NT2/D1 (cell line): ENCODE measurements at places on chromosomes 6 and 20.

GRCh38 chr6:168541307-168541706 is 100.3 kb downstream of the SMOC2 start:
- DNase-seq: no peak

GRCh38 chr6:78502386-78502887 is 364.9 kb upstream of the IRAK1BP1 start:
- no peak for DNase-seq

DNA sequence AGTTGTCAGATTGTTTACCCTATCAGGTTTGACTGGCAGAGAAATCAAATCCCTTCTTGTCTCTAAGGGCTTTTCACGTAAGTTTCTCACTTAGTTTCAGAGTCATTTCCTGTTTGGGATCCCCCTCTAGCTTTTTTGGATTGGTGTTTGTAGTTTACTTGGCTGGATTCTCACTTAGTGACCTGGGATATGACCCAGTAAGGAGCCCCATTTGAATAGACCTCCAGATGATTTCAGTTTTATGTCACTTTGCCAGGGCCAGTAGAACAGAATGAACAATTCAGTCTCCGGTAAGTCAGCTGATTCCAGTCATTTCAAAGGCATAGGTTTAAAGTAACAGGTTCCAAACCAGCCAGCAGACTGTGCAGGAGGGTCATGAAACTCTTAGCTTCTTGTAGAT is 8.2 kb downstream of the FAM135A start:
- DNase-seq: no peak

DNA sequence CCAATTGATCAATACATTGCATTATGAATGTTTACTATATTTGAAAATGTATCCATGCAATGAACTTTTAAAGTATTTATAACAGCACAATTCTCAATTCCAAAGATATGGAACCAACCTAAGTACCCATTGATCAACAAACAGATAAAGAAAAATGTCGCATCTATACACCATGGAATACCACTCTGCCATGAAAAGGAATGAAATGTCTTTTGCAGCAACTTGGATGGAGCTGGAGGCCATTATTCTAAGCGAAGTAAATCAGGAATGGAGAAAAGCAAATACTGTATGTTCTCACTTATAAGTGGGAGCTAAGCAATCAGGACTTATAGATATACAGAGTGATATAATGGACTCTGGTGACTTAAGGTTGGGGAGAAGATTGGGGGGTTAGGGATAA is 22.9 kb downstream of the SRPK1 start:
- no peak for DNase-seq

DNA sequence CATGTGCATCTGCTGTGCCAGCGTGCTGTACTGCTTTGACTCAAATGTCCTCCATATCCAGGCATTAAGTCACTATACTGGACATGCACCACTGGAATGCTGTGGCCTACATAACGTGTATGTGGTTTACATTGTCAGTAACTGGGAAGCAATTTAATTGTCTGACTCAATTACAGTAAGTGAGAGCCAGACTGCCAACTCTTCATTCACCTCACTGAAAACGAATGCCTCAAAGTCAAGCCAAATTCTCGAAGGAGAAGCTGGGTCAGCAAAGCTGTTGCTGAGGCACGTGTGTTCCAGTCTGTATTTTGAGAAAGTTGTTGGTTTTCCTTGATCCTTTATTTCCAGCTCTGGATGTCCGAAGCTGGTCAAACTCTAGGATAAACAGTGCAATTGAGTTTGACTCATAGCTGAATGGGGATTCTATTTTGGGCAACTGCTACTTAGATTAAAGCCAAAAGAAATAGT is 534.3 kb downstream of the COL12A1 start:
- DNase-seq: no peak

DNA sequence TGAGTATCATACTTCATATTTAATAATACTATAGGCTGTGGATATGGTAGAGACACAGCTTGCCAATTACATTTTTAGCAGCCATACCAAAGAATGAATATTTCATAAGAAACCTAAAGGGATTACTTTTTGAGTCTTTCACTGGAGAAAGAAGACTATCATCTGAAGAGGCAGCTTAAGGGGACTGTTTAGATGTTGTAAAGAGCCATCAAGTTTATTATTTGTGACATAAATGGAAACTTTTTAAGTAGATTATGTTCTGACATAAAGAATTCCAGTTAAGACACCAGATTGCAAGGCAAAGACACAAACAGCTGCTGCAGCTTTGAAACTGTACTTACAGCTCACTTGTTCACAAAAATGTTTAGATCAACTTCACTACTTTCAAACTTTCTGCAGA is 429.4 kb downstream of the TFAP2A start:
- DNase-seq: no peak

- no peak for DNase-seq
Measured at GRCh38 chr6:44178424-44179071, 19.9 kb downstream of the CAPN11 start.

DNA sequence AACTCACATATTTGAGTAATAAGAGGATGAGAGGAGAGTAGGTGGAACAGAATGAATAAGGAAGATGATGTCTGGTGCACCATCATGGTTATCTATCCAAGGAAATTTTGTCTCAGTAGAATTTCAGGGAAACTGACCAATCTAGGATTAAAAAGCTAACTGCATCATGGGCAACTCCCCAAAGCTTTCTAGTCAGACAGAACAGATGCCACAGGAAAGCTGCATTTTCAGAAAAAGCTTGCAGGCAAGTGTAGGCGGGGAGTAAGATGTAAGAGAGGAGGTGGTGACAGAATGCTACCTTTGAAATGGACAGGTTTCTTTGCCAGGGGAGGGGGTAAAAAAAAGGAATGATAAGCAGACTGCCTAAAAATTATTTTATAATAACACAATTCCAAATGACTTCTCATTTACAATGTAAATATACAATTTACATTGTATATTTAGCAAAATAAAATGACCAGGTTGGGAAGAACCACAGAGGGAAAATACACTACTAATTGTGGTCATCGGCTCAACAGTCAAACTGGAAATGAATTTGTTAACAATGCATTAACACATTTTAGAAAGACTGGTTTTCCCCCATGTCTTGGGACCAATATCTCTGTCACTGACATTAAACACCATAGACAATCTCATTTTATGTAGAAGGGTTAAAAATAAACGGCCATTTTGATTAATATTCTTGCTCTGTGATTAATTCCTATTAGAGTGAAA is 15.1 kb downstream of the NHSL1 start:
- no peak for DNase-seq

DNA sequence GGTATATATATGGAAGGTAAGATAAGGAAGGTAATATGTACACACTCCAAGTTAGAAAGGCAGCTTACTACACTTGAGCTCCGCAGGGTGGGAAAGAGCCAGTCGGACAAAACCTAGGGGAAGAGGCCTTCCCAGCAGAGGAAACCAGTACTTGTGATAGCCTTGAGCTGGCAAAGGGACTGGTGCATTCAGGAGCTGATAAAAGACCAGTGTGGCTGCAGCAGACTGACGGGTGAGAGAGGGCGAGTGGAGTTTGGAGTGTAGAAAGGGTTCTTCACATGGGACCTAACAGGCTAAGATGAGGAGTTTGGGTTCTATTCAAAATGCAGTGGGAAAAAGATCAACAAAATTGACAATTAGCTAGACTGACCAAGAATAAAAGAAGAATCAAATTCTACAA is 49.3 kb upstream of the KIF13A start:
- no peak for DNase-seq

GRCh38 chr20:62745952-62746288 is 37.3 kb downstream of the NTSR1 start:
- DNase-seq: no peak

- no peak for DNase-seq
Measured at GRCh38 chr6:151436802-151437201, 15.1 kb downstream of the RMND1 start.

DNA sequence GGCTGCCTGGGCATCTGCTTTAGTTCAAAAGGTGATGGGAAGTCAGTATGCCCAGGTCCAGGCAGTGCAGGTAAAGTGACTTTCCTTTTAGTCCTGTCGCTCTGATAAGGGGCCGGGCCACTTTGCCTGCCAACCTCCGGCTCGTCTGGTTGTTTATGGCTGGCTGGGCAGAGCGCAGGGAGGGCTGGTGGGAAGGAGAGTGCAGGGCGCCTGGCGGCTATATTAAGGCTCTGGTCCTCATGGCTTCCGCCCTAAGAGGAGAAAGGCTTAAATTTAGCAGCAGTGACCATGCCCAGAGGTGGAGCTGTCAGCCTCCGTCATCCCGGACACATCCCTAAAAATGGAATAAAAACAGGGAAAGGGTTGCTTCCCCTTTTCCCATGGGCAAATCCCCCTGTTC is 14.6 kb downstream of the GATA5 start:
- no peak for DNase-seq

- DNase-seq: no peak
Measured at GRCh38 chr6:108711071-108711470, 137.2 kb upstream of the ARMC2 start.

GRCh38 chr20:62080249-62080990 is 14.7 kb upstream of the TAF4 start:
- DNase-seq: no peak

DNA sequence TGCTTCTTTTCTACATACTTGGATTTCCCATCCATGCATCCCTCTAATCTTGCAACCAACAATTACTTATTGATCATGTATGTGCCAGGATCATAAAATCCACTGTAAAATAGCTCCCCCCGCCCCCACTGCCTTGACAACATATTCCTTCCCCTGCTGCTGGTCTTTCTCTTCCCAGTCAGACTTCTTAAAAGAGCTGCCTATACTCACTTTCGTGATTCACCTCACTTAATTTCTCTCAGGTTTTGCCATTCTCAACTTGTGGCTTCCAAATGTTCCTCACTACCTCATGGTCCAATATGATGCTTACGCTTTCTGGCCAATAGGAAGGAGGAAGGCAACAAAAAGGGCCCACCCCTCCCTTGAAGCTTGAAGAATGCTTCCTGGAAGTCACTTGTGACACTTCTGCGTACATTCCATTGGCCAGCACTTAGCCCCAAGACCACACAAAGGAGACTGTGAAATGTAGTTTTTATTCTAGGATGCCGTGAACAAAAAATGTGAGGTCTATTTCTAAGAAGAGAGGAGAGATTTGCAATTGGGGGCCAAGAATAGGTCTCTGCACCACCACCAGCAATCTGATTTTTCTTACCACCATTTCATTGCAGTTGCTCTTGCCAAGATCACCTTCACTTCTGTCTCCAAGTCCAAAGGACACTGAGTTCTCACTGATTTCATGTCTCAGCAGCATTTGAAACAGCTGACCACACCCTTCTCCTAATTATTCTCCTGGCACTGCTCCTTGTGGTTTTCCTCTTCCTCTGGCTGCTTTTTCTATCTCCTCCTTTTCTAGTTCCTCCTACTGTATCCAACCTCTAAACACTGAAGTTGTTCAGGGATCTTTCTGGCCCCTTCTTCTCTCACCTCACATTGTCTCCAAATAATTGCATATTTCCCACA is 30.8 kb downstream of the CD164 start:
- no peak for DNase-seq
